ENCODE measurements at places on chromosomes 7 and 10.

DNA sequence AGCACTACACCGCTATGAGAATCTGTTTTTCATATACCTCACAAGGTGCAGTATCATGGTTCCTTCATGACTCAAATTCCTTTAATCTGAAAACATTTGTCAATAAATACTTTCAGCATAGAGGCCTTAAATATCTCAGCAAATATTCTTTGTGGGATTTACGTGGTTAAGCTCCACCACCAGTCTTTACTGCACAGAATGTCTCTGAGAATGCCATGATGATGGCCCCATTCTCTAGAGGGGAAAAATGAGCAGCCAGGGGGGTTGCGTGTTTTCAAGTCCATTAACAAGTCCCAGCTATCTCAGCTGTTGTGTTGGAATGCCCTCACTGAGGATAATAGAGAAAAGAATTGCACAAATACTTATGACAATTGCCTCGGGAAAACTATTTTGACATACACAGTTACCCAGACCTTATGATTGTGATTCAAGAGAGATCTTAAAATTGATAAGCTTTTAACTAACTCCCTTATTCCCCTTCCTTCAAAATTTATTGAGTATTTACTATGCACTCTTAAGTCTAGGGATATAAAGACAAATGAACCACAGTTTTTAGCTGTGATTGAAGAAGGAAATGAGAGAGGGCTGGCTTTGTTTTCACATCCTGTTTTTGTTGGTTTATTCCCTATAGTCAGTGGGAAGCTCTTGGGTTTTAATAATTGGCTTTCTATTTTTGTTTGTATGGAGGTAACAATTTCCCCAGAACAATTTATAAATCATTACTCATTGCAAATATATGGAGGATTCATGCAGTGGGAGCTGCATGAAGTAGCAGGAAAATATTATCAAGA, 176.5 kb upstream of the VWC2 start:
- no peak for DNase-seq

DNA sequence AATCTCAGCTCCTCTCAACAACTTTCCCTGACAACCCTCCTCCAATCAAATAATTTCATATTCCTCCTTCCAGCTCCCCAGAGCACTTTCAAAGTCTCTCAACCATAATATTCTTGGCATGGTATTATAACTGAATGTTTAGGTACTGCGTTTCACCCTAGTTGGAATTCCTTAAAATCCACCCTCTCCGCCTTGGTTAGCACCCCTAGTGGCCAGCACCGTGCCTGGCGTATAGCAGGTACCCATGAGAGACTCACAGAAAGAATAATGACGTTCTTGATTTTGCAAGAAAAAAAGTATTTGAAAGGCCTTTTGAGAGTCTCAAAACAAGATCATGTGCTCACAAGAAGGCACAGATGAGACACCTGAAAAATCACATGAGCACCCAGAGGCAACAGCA, 50.9 kb downstream of the GLI3 start:
- DNase-seq = no peak

- no peak for DNase-seq
Measured at GRCh38 chr7:131250331-131250730, 77.3 kb upstream of the MKLN1 start.

GRCh38 chr10:124591123-124591495, 129.5 kb downstream of the LHPP start:
- no peak for DNase-seq

GRCh38 chr7:43303740-43304241, 191.3 kb downstream of the HECW1 start:
- DNase-seq = no peak

GRCh38 chr10:58637352-58637751, 124.7 kb downstream of the BICC1 start:
- DNase-seq = no peak

- no peak for DNase-seq
Measured at GRCh38 chr10:73818402-73818801, 7.0 kb upstream of the NDST2 start.

DNA sequence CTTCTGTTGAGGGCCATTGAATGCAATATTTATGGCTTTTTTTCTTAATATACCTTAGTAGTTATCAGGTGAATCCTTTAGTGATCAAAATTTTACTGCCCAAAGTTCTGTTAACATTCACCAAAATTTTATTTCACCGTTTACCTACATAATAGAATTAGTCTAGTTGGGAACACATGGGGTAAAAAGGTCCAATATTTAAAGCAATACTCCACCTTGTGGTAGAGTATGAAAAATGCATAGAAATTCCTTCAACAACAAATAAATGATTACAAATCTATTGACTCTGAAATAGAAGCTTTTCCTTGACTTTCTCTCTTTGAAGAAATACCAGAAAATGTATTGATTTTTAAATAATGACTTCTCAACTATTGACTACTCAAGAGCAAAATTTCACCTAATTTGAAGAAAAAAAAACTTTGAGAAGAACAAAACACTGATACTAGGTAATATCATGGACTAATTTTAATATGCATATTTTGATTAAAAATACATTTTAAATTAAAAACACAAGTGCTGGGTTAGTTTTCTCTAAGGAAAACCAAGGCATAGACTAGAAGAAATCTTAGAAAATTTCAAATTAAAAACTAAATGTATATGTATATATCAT, 43.3 kb downstream of the POLR1F start:
- DNase-seq = no peak

DNA sequence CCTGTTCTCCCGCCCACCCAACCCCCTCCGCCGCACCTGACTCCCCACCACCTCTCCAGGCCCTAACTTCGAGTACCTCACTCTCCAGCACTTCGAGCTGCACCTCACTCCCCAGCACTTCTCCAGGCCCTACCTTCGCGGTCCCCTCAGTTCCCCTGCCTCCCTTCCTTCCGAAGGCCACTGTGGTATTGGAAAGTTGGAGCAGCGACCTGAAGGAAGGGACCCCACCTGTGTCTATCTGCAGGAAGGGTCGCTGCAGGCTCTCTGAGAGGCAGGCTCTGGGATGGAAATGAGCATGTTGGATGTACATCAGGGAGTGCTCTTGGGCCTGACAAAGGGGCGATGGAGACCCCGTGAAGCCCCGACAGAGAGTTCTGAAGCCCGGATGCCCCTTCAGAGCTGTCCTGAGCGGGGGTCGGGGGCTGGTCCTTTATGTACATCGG, 122.2 kb downstream of the PRKAG2 start:
- no peak for DNase-seq

GRCh38 chr7:42096681-42097561, 140.1 kb downstream of the GLI3 start:
- no peak for DNase-seq

GRCh38 chr10:132307823-132308586, at the start of gene STK32C:
TSS of gene STK32C (minus strand) at chr10:132307950. CDS start at chr10:132307833, 117 bp downstream.
- DNase-seq = peak; percentile 93

GRCh38 chr10:70966646-70967553, 78.5 kb upstream of the PCBD1 start:
- DNase-seq = no peak

DNA sequence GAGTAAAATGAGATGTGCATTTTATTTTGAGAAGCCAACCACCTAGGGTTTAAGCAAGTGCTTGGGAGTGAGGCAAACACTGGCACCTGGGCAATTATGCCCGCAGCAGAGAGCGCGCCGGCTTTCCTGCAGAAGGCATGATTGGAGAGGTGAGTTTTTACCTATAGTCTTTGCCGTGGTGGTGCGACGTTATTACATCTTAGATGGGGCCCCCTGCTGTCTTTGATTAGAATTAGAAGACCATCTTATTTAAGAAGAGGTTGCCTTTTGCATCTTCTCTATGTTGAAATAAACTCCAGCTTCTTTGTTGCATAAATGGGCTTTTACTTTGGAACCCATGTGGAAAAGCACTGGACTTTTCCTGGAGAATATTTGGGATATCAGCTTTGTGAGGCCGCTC, 409.5 kb downstream of the GLRX3 start:
- no peak for DNase-seq

- peak; percentile 99 for DNase-seq
Measured at GRCh38 chr7:66681491-66682349, 53.0 kb downstream of the KCTD7 start.

GRCh38 chr7:94605031-94605430, 50.9 kb downstream of the SGCE start:
- DNase-seq = no peak
